ENCODE measurements at places on chromosomes 4 and X.

- no peak for DNase-seq
These were observed 102.7 kb downstream of the CHRNA9 start for GRCh38 chr4:40437741-40438383.

DNA sequence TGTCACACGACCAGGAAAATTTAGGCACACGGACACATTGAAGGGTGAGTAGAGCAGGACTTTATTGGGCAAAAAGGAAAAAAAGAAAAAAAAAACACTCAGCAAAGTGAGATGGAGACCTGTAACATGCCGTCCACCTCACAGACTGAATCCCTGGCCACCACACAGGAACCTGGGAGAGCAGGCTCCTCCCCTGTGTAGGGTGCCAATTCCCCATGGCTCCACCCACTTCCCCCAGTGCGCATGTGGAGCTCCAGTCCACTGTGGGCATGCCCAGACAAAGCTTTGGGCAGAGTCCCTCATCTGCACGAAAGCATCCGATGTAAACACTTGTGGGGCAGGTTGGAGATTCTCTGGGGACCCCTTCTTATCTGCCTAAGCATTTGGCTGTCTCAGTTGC lies 23.6 kb upstream of the CBR4 start:
- no peak for DNase-seq

- no peak for DNase-seq
These were observed 426 bp downstream of the PORCN start for GRCh38 chrX:48509245-48509590.

GRCh38 chr4:86657382-86657781 lies 63.3 kb downstream of the PTPN13 start:
- no peak for DNase-seq

GRCh38 chrX:118100091-118100490 lies 16.5 kb downstream of the KLHL13 start:
- DNase-seq: no peak

Measured in fibroblast of skin of abdomen (primary cell).